ENCODE measurements at places on chromosomes 4 and X. TPM values are rescaled to one million over a fixed set of nuclear protein-coding genes. Genes with fewer than 3 reads are reported as not detected.

The BLOC1S4 gene
- 5.4 TPM for total RNA-seq

The ABCG2 gene
- total RNA-seq: 0.90 TPM

The CHRDL1 gene
- 1.2 TPM for total RNA-seq

The H2BW1 gene
- total RNA-seq: not detected

The CXXC4 gene
- not detected for total RNA-seq

The SCD5 gene
- 18.0 TPM for total RNA-seq

The SCML2 gene
- total RNA-seq: 1.5 TPM

The CHST7 gene
- total RNA-seq: 4.2 TPM

The GAGE2A gene
- not detected for total RNA-seq

The CXorf65 gene
- not detected for total RNA-seq

The SLC9B1 gene
- 1.2 TPM for total RNA-seq

The SMIM10 gene
- total RNA-seq: 6.6 TPM

The ARAF gene
- total RNA-seq: 9.2 TPM

The COL25A1 gene
- total RNA-seq: 0.27 TPM

DNA sequence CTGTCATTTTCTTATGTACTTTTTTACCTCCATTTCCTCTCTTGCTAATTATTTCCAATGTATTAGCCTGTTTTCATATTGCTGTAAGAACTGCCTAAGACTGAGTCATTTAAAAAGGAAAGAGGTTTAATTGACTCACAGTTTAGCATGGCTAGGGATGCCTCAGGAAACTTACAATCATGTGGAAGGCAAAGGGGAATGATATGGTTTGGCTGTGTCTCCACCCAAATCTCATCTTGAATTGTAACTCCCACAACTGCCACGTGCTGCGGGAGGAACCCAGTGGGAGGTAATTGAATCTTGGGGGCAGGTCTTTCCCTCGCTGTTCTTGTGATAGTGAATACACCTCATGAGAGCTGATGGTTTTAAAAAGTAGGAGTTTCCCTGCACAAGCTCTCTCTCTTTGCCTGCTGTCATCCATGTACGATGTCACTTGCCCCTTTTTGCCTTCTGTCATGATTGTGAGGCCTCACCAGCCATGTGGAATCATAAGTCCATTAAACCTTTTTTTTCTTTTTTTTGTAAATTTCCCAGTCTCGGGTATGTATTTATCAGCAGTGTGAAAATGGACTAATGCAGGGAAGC lies 870.0 kb upstream of the INTU start:
- DNase-seq: no peak

GRCh38 chr4:143858456-143858855 lies 46.9 kb downstream of the GYPE start:
- no peak for DNase-seq

DNA sequence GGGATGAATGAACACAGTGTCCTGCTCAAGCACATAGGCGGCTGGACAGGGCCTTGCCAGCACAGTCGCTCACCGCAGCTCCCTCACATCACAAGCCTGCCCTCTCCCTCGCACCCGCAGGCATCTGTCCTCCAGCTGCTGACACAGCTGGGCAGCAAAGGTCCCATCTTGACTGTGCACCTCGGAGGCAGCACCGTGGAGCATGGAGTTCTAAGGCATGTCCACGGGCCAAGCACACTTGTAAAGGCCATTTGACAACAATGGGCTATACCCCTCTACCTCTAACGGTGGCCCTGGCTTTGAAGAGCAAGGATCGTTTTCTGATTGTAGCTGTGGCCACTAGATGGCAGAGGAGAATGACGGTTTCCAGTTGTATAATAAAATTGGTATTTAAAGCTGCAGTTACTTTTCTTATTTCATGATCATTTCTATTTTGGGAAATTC lies 53.8 kb downstream of the APLN start:
- DNase-seq: peak; percentile 43

DNA sequence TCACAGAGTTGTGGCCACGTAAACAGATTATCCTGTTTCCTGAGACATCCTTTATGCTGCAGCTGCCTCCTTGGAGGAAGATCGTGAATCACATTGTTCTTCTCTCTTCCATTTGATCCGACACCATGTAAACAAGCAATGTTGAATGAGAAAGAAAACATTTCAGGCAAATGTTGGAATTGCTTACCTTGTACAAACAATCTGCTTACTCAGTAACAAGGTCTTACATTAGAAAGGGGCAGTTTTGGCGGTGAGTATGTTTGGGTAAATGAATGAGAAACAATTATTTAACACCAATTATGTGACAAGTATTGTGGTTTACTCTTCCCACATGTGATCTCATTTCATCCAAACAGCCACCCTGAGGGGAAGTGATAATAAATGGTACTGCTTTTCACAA lies 637.8 kb downstream of the RAB28 start:
- DNase-seq: no peak

DNA sequence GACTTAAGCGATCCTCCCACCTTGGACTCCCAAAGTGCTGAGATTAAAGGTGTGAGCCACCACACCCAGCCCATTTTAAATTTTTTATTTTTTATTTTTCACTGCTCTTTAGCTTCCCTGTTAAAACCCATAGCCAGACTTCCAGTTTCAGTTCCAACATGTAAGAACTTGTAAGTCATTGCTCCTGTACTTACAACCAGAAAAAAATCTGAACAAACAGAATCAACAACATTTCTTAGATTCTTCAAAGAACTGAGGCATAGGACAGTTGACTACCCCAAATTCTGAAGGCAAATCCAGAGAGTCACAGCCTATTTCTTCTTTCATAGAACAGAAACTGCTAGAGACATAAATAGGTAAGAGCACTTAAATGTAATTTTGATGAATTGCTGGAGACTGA lies 8.1 kb downstream of the GPRASP3 start:
- no peak for DNase-seq

DNA sequence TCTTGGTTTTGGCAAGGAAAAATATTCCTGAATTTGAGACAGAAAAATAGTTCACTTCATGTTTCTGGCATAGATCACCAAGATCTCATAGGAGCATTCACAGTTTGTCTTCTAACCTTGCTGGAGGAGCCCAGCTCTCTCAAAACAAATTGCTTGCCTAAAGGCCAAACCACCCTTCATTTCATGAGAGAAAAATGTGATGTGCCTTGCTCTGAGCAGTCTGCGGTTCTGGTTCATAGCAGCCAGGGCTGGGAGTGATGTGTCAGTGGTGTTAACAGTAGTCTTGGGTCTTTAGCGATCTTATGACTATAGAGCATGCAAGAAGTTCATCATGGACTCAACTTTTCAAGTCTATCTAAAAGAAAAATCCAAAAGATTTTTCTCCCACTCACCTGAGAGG lies 183.3 kb downstream of the DCLK2 start:
- DNase-seq: peak; percentile 38

GRCh38 chrX:70452143-70452733 lies 7.6 kb downstream of the DLG3 start:
- peak; percentile 49 for DNase-seq

DNA sequence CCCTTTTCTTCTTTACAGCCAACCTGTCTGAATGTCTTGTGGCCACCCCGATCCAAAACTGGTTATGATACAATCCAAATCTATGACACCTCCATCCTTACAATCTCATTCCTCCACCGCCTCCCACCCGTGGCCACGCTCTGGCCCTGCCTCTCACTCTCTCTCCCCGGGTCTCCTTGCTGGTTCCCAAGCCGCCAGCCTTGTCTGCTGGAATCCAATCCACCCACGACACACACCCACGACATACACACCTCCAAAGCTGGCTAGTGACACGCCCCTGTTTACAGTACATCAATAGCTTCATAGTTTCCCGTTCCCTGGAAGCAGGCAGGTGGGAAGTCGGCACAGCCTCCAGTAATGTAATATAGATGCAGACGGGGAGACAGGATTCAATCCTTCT lies 99.0 kb downstream of the WFS1 start:
- DNase-seq: no peak

DNA sequence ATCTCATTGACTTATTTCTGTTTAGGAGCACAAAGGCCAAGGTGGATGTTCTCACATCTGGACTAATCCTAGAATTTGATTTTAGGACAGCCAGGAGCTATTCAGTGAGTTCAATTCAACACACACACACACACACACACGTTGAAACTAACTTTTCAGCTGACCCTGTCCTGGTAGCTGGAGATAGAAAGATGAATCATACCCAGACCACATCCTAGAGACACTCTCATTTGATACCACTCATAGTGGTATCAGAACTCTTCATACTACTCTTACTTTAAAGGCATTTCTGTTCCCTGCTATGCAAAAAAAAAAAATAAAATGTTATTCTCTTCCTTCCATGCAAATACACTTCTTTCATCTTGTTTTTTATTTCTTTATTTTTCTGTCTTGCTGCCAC lies 36.7 kb downstream of the KLF8 start:
- no peak for DNase-seq

GRCh38 chrX:12973561-12974304 lies 1.2 kb upstream of the TMSB4X start:
- DNase-seq: no peak

DNA sequence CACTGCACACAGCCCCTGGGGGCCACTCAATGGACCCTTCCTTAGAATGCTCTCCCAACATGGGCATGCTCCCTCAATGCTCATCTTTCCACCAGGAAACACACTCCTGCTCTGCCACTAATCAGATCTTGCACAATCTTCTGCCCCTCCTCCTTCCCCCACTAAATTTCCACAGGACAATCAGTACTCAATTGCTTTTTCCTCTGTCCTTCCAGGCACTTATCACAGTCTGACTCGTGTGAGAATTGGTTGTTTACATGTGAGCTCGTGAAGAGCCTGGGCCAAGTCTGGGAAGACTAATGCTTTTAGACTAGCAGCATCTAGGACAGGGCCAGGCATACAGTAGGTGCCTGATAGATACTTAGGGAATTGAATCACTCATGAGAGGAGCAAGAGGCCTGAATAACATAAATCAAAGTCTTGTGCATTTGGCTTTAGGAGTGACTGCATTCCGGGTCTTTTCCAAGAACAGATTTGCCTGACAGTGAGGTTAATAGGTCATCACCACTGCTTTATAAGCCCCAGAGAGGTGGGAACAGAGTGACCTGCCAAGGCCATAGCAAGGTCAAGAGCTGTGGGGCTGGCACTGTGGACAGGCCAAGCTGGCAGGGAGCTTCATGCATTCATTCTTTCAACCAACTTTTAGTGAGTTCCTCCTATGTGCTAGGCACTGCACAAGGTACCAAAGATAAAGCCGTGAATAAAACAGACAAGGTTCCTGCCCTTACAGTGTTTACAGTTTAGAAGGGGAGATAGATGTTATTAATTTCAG lies 55.0 kb downstream of the PRPS1 start:
- DNase-seq: peak; percentile 55

DNA sequence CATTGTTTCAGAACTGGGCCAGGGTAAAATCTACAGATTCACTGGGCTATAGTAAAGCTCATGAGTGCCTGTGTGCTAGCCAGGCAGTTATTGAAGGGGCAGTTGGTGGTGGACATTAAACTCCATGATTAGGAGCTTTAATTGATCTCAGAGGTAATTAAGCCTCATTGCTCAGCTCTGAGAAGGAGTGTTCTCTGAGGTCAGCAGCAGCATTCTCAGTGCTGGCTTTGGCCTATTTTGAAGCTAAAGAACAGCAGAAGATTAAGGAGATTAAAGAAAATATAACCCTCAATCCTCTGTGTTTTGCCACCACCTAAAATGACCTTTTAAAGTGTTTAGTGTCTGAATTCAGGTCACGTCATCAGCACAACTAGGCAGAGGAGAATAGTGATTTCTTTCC lies 42.5 kb downstream of the EGF start:
- DNase-seq: no peak

DNA sequence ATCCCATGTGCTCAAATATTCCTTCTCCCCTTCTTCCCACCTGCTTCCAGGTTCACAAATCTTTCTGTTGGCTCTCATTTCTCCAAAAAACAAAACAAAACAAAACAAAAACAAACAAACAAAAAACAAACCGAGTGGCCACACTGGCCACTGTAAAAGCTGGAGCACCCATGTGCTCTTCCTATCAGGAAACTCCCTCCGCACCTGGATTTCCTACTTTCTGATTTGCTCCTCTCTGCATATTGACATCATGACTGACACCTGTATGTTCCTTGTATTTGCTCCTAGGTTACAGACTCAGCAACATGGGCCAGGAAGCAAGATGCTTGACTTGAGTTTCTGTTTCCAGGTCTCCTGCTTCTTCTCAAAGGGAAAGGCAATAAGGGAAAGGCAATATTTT lies 258.8 kb downstream of the GPC3 start:
- no peak for DNase-seq

- DNase-seq: peak; percentile 66
Observed at GRCh38 chr4:66000510-66001117, 330.3 kb upstream of the EPHA5 start.

GRCh38 chrX:143580266-143580665 lies 55.6 kb downstream of the SLITRK4 start:
- DNase-seq: no peak

- no peak for DNase-seq
Observed at GRCh38 chrX:41728125-41728524, 4.1 kb downstream of the GPR82 start.

GRCh38 chr4:82620126-82620735 lies 58.4 kb upstream of the TMEM150C start:
- no peak for DNase-seq

DNA sequence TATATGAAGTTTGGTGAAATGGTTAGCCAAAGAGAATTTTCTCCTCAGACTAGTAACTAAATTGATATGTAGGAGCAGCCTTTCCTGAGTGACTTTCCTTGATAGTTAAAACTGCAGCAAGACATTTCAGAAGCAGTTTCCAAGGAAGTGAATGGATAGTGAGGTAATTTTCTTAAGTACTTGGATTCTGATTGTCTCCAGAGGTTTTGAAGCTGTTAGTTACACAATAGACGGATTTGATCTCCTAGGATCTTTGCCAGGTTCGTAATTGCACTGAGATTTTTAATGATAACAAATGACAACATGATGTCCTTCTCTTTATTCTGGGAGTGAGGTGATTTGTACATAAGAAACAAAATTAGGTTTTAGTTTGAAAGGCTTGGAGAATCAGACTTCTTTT lies 29.2 kb downstream of the PRRG1 start:
- DNase-seq: peak; percentile 66

DNA sequence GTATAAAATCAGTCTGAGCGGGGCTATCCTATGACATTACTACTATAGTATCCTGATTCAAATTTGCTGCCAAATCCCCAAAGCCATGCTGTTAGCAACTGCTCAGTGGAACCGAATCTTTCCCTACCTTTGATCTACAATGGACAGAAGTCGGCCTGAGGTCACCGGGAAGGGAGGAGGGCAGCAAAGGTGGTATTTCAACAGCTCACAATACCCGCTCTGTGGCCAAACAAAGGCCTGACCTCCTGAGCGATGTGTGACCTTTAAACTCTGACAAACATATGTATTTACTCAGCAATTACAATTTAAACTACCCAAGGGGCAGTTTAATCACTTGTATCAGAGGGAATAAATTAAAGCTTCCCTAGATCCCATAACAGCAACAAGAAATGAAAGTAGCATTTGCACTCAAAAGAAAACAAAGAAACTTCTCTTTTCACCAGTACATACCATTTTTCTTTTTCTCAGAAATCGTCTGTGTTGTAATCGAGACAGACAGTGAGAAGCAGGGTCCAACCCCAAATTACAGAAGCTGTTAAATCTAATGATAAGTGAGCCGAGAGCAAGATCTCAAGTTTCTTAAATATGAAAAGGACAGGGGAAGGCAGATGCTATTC lies 11.6 kb upstream of the TMEM128 start:
- DNase-seq: no peak

Data from fibroblast of the aortic adventitia (primary cell).